ENCODE measurements at places on chromosomes 16 and 17.

- no peak for DNase-seq
Observed at GRCh38 chr16:1976216-1976520, 4.3 kb downstream of the TBL3 start.

DNA sequence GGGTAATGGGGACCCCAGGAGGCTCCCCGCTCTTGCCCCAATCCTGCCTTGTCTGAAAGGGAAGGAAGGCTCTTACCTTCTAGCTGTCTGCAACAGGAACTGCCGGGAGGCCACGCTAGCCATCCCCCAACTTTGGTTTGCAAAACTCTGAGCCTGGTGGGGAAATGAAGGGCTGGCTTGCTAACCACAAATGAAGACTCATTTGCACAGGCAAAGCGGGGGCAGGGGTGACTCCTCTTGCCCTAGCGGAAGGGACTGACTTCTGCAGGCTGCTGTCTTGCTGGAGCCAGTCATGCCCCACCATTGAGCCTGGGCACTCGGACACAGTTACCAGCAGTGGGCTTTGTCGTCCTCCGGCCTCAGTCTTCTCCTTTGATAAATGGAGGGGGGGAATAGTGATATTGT, 52.6 kb downstream of the PLCG2 start:
- peak; percentile 98 for DNase-seq

GRCh38 chr17:21388066-21388465, 11.9 kb downstream of the KCNJ12 start:
- DNase-seq, result no peak

DNA sequence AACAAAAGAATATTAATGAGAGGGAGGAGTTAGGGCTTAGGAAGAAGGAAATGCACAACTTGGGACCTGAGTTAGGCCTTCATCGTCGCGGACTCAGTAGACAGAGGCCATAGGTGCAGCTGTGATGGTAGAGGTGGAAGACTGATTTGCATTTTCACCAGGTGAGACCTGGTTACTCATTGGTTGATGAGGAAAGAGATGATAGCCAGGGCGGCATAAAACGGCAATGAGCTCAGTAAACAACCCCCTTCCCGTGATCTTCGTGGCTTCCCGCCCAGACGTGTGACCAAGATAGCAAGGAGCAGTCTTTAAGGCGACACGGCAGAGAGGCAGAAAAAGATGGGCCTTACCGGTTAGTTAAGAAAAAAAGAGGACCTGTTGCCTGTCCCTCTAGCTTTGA, at the start of gene TMC5:
TSS of gene TMC5 (plus strand) at position 244 of the 400 bp plus-strand sequence. CDS start 22,156 bp downstream, outside the sequence.
- DNase-seq, result no peak

DNA sequence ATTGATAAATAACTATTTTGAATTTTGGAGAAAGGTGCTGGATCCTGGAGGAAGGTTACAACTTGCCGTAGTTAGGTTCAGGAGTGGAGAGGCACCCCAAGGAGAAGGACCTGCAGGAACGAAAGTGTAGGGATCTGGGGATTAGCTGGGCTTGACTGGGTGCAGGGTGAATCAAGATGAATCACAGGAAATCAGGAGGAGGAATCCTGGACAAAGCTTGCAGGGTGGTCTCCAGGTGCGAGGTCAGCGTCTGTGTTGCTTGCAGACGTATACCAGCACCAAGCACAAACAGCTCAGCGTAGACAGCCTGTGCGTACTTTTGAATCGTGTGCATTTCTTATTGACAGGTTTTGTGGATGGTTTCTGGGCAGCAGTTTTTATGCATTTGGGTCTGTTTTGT, 144.3 kb downstream of the MSI2 start:
- no peak for DNase-seq

GRCh38 chr17:17328251-17328650, 25.1 kb downstream of the NT5M start:
- no peak for DNase-seq

- DNase-seq, result no peak
Observed at GRCh38 chr17:47999582-47999981, 28.7 kb downstream of the CDK5RAP3 start.

- no peak for DNase-seq
Observed at GRCh38 chr16:19378511-19378910, 39.2 kb upstream of the TMC5 start.

DNA sequence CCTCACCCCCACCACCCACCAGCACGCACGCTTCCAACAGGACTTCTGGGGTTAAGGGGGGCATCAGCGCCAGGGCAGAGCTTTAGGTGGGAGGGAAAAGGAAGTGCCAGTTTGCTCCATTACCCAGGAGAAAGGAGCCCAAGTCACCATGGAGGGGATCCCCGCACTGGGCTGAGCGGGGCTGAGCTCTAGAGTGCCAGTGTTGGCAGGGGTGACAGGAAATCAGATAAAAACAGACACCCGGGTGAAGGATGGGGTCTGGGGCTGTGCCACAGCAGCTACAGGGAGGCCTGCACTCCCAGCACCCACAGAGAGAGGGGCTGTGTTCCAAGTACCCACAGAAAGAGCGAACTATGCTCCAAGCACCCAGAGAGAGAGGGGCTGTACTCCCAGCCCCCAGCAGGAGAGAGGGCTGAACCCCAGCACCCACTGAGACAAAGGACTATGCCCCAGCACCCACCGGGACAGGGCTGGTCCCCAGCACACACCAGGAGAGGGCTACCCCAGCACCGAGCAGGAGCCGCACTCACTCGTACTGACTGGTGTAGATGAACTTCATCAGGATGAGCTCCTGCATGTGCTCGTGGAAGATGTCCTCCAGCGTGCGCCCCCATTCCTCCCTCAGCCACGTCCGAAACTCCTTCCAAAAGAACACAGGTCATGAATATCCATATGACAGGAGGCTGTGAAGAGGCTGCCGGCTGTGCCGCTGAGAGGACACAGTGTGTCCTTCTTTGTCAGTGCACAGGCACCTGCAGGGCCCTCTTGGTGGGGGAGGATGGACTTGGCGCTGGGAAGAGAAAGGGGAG, 18.6 kb upstream of the C16orf95 start:
- no peak for DNase-seq

- DNase-seq, result no peak
Observed at GRCh38 chr16:11256661-11257130, 692 bp upstream of the SOCS1 start.

- DNase-seq, result no peak
Observed at GRCh38 chr17:78766743-78767294, 15.3 kb downstream of the CYTH1 start.

DNA sequence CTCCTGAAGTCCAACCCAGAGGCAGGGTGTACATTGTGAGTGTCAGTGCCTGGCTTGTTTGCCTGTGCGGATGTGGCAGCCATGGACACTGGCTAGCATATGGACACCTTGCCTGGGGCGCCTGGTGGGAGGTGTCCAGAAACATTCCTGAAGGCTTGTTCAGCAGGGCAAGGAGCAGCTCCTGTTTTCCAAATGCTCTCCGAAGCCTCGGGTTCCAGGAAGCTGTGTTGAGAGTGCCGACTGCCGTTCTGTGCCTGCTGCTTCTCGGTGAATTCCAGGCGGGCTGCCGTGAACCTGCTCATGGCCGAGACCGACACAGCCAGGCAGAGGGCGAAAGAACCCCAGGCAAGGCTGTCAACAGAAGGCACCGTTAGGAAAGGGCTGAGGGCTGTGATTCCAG, 10.9 kb upstream of the DHRS7C start:
- no peak for DNase-seq

- DNase-seq, result no peak
Observed at GRCh38 chr16:11160676-11161115, 95.3 kb downstream of the SOCS1 start.

GRCh38 chr16:85171759-85172454, 59.6 kb upstream of the CIBAR2 start:
- no peak for DNase-seq

DNA sequence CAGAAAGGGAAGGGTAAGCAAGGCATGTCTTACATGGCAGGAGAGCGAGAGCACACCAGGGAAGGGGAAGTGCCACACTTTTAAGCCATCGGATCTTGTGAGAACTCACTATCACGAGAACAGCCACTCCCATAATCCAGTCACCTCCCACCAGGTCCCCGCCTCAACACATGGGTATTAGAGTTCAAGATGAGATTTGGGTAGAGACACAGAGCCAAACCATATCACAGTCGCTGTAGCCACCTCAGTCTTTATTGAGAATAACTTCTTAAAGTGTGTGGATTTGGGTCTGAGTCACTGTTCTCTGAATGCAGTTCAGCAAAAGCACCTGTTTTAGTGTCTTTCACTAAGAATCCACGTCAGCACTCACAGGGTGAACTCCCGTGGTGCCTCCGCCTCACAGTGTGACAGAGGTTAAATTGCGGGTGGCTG, 195.2 kb upstream of the CHMP6 start:
- DNase-seq, result no peak

- no peak for DNase-seq
Observed at GRCh38 chr17:38881600-38882191, 11.8 kb downstream of the LASP1 start.

GRCh38 chr17:39194985-39195524, 2.4 kb downstream of the CACNB1 start:
- no peak for DNase-seq

DNA sequence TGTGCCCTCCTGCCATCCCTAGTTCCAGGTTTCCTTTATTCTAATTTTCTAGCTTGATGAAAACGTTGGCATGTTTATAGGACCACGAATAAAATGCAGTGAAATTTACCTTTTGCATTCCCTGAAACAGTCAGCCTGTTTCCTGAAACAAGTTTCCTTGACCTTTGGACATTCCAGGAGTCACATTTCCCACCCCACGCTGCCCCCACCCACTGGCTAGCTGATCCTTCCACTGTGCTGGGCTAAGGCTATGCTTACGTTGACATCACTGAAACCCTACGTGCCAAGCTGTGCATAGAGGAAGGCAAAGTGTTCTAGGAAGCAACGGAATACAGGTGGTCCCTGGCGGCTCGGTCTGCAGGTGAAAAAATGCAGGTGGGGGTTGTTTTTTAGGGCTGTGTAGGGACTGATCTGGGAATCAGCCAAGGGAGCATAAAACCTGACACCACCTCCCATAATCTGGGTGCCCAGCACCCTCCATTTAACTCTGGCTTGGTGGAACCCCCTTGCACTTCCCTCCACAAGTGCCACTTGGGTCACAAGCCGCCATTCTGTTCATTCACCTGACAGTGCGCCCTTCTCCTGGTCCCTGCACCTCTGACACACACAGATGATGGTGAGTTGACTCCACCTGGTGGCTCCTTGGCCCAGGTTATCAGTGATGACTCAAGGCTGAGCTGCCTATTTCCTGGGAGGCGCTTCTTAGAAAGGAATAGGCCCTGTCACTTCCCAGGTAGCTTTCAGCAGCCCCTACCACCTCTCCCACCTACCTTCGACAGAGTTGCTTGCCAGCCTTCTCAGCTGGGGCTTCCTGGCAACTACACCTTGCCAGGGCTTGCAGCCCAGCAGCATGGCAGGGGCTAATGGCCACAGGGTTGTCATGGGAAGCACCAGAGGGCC, 83.7 kb downstream of the N4BP1 start:
- DNase-seq, result no peak

- DNase-seq, result no peak
Observed at GRCh38 chr17:71409137-71409536, 711.7 kb upstream of the SOX9 start.

DNA sequence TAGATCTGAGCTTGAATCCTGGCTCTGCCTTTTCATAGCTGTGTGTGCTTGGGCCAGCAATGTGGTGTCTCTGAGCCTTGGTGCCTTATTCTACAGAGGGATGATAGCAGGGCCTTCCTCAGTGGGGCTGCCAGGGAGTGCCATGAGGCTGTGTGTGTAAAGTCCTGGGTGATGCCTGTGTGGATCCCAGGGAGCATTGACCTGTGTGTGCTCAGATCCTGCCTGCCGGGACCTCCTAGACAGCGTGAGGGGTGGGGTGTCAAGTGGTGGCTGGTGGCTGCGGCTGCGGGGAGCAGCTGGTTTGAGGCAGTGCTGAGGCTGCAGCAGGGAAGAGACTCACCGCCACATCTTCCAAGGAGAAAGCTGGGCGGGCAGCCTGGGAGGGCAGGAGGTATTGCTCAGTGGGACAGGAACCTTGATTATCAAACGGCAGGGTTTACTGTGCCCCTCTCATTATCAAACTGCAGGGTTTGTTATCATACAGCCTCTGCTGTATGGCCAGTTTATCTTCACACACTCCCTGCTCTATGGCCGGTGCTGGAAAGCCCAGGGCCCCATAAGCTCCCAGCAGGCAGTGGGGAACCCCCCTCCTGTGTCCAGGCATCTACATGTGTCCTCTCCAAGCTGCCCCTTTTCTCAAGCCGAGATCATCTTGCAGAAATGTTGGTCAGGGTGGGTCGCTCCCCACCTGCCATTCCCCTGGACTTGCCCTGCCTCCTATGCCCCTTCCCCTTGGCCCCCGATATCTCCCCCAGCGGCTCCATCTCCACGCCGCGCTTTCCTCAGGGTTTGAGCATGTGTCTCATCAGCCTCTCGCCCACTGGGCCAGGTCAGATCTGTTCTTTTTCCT, 3.1 kb upstream of the ADCY7 start:
- DNase-seq, result no peak

DNA sequence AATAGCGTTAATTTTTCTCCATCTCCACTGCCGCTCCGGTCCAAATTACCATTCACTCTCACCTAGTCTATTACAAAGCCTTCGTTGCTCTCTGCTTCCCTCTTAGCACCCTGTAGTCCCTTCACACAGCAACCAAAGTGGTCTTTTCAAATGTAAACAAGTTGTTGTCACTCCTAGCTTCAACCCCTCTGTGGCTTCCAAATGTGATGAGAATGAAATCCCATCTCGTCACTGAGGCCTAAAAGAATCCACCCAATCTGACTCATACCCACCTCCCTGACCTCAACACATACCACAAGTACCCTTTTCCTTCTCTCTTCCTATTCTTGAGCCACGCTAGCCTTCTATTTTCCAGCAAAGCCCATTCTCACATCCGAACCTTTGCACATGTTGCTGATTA, 2.2 kb upstream of the PELP1 start:
- DNase-seq, result no peak

GRCh38 chr17:80303824-80304223, 43.2 kb downstream of the RNF213 start:
- DNase-seq, result no peak

DNA sequence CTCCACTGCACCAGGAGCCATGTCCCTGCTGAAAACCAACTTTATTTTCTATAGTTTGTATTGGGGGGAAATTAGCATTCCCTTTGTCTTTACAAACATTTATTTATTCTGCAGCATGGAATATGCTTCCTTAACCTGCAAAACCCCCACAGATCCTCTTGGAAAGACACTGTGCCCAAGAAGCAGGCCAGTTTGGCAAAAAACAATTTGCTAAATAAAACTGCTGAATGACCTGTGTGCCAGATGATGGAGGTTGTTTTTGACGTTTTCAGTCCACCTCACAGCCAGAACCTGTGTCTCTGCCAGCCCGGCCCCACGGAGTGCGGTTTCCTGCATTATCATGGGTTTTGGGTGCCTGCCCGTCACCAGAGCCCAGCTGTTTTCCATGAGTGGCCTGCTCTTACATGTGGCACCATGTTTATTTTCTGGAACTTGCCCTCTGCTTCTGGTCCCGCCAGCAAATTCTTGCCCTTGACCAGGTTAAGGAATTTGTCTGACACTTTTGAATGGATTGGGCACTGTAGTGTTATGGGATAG, 26.4 kb downstream of the ORC6 start:
- DNase-seq, result no peak

GRCh38 chr16:4646773-4647643, 22.4 kb downstream of the MGRN1 start:
- no peak for DNase-seq

Data from AML-193 (cell line).